ENCODE measurements at places on chromosomes 16 and 17. TPM values are rescaled to one million over a fixed set of nuclear protein-coding genes. Genes with fewer than 3 reads are reported as not detected.

Gene HP
- total RNA-seq: not detected

Gene SNAI3
- total RNA-seq: not detected

Gene CD300A
- not detected for total RNA-seq

Gene GNG13
- total RNA-seq: not detected

Gene MT3
- not detected for total RNA-seq

Gene CTRB2
- total RNA-seq: not detected

Gene SPATA22
- not detected for total RNA-seq

Gene TRAF4
- 30.3 TPM for total RNA-seq

Gene NDEL1
- 76.4 TPM for total RNA-seq

Gene PRSS22
- total RNA-seq: not detected

Gene KAT8
- total RNA-seq: 50.9 TPM

Gene DECR2
- 8.9 TPM for total RNA-seq

Gene CCR7
- total RNA-seq: not detected

Gene KRTAP9-7
- total RNA-seq: not detected

Gene TMEM92
- total RNA-seq: not detected

Gene CDK3
- total RNA-seq: 1.5 TPM

Gene KRTAP4-6
- total RNA-seq: not detected

Gene LYRM9
- total RNA-seq: 18.6 TPM

Gene KRT23
- total RNA-seq: not detected

Gene SLFN14
- not detected for total RNA-seq

Gene DHX40
- 76.1 TPM for total RNA-seq

Gene NAA60
- total RNA-seq: 14.4 TPM

Gene ALOX15B
- not detected for total RNA-seq

Gene ZFP3
- total RNA-seq: 1.9 TPM

Gene CBLN1
- total RNA-seq: not detected

Gene CHRNE
- 0.13 TPM for total RNA-seq

Gene ITGB3
- 7.2 TPM for total RNA-seq

Gene KRTAP1-5
- 49.2 TPM for total RNA-seq

Gene RAMP2
- 3.7 TPM for total RNA-seq

Gene TRIM72
- total RNA-seq: not detected

Gene CES5A
- total RNA-seq: not detected

Gene CCL23
- not detected for total RNA-seq

Gene CCDC43
- 25.7 TPM for total RNA-seq

Gene TBC1D3K
- total RNA-seq: not detected

Gene AGRP
- total RNA-seq: not detected

Gene HOXB1
- total RNA-seq: not detected

Gene ITGA2B
- total RNA-seq: not detected

Gene TPSG1
- not detected for total RNA-seq

Gene KCNJ18
- not detected for total RNA-seq

Gene BAIAP3
- total RNA-seq: 0.86 TPM

Gene CLDN9
- not detected for total RNA-seq

Gene CCL7
- 4.9 TPM for total RNA-seq
